ENCODE measurements at places on chromosomes 7 and 10.

DNA sequence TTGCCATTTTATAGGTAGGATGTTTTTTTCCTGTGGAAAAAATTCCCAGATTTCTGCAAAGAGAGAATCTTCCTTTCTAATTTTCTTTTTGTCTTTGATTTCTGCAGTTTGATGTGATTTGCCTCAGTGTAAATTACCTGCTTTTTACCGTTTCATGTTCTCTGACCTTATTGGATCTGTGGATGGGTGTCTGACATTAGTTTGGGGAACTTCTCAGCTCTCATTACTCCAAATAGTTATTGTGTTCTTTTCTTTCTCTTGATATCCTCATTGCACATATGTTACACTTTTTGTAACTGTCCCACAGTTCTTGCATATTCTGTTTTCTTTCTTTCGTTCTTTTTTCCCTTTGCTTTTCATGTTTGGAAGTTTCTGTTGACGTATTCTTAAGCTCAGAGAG, 28.5 kb downstream of the NACAD start:
- DNase-seq = no peak

DNA sequence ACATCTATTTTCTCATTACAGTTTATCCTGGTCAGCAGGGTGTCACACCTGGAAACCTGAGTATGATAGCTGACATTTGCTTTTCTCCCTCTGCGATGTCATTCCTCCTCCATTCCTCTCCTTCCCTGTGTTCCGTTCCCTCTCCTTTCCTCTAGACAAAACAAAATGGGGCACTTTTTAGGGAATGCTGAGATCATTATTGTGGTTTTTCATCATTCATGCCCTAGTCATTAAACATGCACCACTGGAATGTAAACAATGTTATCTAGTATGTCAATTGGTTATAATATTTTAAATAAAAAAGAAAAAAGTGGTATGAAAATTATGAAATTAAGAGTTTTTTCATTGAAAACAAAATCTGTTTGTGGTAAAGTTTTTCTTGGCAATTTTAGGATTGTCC, 132.6 kb downstream of the MAPK8 start:
- no peak for DNase-seq

- no peak for DNase-seq
These were observed 101.3 kb downstream of the CPXM2 start for GRCh38 chr10:123790132-123790885.

DNA sequence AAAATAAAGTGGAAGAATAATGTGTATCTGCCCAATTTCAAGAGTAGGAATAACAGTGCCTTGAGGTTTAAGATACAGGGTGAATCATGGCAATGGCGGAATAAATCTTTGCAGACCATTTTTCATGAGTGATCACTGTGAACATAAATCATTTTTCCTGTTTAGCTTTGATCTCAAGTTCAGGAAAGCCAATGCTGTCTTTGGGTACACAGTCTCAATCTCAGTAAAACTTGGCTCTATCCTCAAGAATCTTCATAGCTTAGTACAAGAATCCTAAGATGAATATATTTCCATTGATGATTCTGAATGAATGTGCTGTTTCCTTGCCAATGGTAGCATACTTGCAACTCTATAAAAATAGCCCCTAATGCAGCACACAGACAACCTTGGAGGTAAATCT, 6.8 kb downstream of the NAMPT start:
- no peak for DNase-seq

DNA sequence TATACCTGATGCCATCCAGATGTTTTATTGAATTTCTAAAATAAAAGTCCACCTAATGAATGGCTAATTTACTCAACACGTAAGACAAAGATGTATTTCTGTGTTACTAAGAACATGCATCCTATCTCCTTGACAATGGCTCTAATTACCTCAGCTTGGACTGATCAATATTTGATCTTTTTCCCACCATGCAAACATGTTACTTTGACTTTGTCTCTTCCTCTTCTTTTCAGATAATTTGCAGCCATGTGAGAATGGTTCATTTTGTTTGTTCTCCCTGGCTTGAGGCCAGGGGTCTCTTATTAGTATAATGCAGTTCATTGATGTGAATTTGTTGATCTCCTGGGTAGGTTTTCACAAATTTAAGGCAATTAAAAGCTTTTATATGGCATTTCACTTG, 302.1 kb downstream of the ADK start:
- DNase-seq = no peak

DNA sequence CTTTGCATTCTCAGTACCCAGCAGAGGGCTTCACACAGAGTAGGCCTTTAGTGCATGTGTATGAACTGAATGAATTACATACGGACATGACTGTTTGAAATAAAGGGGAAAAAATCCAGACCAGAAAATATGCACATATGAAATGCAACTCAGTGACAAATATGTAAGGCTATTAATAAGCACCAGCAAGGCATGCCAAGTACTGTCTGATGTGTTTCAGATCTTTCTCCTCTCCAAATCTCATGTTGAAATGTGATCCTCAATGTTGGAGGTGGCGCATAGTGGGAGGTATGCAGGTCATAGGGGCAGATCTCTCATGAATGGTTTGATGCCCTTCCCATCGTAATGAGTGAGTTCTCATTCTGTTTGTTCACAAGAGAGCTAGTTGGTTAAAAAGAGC, 87.3 kb upstream of the TOMM7 start:
- DNase-seq = no peak

- DNase-seq = no peak
These were observed 27.0 kb downstream of the PFKFB3 start for GRCh38 chr10:6229746-6230145.

DNA sequence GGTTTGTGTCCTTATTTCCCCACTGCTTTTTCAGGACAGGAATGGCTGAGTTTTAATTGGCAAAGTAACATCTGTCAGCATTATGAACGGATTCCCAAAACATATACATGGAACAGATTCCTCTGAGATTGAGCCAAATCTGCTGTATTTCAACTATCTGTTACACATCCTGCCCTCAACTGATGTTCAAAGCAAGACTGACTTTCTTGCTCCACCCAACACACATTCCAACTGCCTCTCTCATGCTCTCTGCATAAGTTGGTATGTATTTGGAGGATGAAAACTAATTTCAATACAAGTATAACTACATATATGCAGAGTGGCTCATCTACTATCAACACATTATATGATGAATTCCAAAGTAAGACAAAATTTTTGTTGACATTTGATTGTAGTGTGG, 342.2 kb downstream of the GATA3 start:
- no peak for DNase-seq

DNA sequence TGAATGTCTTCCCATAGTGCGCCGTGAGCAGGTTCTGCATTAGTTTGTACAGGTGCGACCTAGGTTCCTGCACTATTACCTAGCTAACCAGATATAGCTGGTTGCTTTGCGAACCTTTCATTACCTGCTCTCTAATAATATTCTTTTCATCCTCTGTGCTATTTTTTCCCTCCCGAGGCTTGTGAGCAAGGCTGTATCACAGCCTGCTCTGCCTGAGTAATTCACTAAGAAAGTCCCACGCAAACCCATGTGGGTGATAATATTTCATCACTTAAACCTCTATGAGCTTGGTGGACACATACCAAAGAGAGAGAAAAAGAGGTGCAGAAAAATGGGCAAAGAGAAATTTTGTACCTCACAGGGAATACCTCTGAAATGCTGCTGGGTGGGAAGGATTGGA, 8.4 kb downstream of the INHBA start:
- no peak for DNase-seq

- no peak for DNase-seq
These were observed 337.1 kb upstream of the GLI3 start for GRCh38 chr7:42573881-42574672.

- peak; percentile 17 for DNase-seq
These were observed 18.7 kb downstream of the ZNF786 start for GRCh38 chr7:149071641-149072437.

GRCh38 chr10:71938211-71938610, 26.0 kb upstream of the CHST3 start:
- no peak for DNase-seq

Measured in T follicular helper cell (primary cell).